ENCODE measurements at places on chromosomes 13 and 19.
A peak's percentile ranks its signal among the peaks of the same experiment; 100 is the strongest.

GRCh38 chr13:88824218-88824617 is 1153.0 kb downstream of the SLITRK5 start:
- no peak for DNase-seq

- DNase-seq, result no peak
These were observed 20.9 kb downstream of the MAST3 start for GRCh38 chr19:18118420-18119012.

DNA sequence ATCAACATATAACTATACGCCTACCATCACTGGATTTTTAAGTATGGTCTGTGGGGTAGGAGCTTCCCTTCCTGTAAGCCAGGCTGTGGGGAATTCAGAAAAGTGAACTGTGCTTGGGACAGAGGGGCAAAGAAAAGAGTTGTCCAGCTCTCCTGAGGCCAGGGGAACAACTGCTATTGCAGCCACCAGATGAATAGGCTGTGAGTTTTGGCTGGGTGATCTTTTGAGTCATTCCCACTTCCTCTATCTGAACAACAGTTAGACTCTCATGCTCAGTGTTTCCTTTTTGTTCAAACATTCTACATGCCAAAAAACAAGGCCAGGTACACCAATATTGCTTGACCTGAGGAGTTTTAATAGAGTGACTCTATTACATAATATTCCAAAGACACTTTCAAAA is 426.2 kb upstream of the DACH1 start:
- DNase-seq, result no peak

- peak; percentile 75 for DNase-seq
These were observed 549.0 kb downstream of the GPC6 start for GRCh38 chr13:93775507-93776108.

GRCh38 chr19:46980761-46981160 is 38.9 kb upstream of the NPAS1 start:
- DNase-seq, result no peak

DNA sequence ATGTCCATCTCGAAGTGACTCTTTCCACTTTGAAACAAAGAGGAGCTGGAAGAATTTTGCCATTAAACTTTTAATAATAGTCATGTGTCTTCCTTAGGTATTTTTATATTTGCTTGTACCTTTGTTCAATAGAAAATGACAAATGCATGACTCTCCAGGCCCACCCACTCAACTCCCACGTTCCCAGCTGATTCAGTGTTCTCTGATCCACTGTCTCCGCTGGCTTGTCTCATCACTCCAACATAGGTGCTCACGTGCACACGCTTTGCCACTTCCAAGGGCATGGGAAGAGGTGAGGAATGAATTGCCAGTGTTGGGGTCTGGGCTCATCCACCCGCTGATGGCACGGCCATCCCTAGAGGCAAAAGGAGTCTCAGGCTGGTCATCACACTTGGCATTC is 24.5 kb downstream of the RASL11A start:
- no peak for DNase-seq

GRCh38 chr19:18140473-18140872 is 12.5 kb upstream of the PIK3R2 start:
- no peak for DNase-seq

DNA sequence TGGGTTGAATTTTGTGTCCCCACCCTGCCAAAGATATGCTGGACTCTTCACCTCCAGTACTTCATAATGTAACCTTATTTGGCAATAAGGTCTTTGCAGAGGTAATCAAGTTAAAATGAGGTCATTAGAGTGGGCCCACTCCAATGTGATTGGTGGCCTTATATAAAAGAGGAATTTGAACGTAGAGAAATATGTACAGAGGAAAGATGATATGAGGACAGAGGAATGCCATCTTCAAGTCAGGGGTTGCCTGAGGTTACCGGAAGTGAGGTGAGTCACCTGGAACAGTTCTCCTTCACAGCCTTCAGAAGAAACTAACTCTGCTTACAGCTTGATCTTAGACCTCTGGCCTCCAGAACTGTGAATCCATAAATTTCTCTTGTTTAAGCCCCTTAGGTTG is 69.9 kb downstream of the GPC5 start:
- DNase-seq, result no peak

GRCh38 chr13:61850794-61851193 is 435.1 kb upstream of the PCDH20 start:
- DNase-seq, result no peak

GRCh38 chr13:85521657-85522056 is 277.6 kb downstream of the SLITRK6 start:
- no peak for DNase-seq

- no peak for DNase-seq
These were observed 290.9 kb downstream of the KCNRG start for GRCh38 chr13:50306156-50306555.

- peak; percentile 60 for DNase-seq
These were observed 12.9 kb downstream of the CYTH2 start for GRCh38 chr19:48481846-48482639.

GRCh38 chr13:24512197-24512907 is at the start of gene PARP4:
Gene PARP4 (minus strand): TSS chr13:24512778. CDS start chr13:24503776, 9,002 bp downstream.
- peak; percentile 80 for DNase-seq

- no peak for DNase-seq
These were observed 656.6 kb downstream of the UQCRFS1 start for GRCh38 chr19:28556371-28556770.

DNA sequence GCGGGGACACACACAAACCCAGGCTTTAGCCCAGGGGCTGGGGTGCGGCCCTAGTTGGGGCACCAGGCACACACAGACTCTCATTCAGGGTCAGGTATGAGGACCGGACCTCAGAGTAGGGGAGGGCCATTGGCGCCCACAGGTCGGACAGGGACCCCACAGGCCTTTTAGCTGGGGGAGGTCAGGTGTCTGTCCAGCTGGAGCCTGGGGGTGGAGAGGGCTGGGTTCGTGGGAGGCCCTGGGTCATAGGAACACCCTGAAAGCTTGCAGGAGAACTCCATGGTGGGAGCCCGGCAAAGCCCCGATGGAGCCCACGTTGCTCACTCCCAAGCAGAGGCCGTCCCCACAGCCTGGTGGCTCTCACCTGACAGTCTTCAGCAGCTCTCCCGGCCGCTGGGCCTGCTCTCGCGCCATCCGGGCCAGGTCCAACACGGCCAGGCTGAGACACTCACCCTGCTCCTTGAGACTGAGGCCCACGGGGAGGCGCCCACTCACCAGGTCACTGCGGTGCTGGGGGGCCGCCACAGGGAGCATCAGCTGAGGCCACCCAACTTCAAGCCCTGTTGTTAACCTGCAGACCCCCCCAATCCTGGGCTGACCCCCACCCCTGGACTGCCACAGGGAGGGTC is 5.0 kb downstream of the JAK3 start:
- no peak for DNase-seq
